Activated CD4-positive, alpha-beta T cell treated with anti-CD3 and anti-CD28 coated beads for 24 hours (primary cell): ENCODE measurements at places on chromosomes 2 and 18.

DNA sequence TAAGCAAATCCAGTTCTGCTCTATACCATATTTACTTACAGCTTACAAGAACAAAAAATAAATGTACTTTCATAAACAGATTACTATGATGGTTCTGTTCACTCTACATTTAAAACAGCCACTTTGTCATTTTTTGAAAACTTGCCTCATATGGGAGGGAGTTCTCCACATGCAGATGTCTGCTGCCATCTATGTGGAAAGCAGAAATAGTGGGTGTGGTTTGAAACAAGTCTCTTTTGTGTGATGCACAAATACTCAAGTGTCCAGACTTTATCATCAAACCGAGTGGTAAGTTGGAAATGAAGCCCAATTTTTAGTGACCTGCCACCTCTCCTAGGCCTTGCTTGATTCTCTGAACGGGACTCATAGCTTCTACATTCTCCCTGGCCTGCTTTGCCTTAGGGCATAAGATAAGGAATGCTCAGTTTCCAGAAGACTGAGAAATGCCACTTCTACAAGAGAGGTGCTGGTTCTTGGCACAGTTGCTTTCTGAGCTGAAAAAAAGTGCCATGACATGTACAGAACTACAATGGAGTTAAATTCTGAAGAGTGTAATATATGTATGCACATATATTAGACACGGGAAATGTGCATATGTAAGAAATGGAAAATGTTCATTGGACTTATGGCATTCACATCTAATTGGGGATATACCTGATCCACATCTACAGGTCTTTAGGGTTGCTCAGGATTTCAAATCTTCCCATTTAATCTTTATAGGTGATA lies 221.0 kb downstream of the SLC8A1 start:
- DNase-seq: no peak

- DNase-seq: no peak
These were observed 23.4 kb downstream of the XRCC5 start for GRCh38 chr2:216132585-216132984.

DNA sequence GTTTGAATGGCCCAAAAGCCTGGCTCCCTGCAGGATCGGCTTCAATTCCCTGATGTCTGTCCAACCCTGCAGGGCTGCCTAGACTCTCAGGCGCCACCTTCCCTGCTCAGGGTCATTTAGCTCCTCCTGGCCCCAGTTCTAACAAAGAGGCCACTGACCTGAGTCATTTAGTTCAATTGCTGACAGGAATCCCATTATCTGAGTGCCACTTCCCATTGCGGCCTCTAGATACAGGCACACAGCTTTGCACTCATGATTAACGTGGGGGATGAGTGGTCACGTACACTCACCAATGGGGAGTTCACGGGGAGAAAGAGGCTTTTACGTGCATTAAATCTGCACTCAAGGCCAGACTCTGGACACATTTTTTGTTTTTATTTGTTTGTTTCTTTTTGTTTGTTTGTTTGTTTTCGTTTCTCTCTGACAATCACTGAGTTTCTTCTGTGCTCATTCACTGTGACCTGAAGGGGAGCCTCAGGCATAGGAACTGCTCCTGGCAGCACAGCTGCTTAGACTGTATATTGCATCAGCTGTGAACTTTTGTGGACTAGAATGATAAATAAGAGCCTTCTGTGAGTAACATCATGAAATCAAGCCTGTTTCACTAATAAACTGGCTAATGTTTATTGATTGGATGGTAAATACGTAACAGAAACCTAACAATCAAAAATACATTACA lies 118.9 kb upstream of the CTNNA2 start:
- DNase-seq: no peak

DNA sequence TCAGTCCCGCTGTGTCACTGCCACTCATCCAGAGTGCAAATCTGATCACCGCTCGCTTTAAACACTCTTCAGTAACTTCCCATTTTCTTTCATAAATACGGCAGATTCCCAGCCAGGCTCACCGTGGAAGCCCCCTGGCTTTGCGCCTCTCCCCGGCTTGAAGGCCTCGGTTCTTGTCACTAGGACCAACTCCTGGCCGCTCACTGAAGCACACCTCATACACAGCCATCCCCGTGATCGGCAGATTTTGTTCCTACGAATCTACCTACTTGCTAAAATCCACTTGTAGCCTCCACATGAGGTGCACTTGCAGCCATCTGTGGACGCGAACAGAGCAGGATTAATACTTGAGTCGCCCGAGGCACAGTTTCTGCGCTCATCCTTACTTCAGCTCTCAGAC lies 462.4 kb upstream of the MYT1L start:
- DNase-seq: no peak

- no peak for DNase-seq
These were observed 37.5 kb upstream of the STK17B start for GRCh38 chr2:196208915-196209314.

DNA sequence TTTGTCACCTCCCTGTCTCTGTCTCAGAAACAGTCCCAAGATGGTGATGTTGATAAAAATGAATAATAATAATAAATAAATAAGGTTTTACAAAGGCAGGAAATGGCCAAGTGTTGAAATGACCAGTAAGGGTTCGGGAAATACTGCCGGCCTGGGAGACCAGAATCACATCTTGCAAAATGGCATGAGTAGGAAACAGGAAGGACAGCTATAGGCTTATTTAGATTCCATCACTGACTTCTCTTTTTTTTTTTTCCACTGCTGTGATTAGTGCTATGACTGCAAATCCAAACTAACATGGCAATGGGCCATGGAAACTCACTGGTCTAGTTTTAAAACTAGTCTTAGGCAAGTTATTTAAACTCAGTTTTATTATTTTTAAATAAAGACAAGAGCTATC lies 60.6 kb downstream of the SCN1A start:
- DNase-seq: no peak

DNA sequence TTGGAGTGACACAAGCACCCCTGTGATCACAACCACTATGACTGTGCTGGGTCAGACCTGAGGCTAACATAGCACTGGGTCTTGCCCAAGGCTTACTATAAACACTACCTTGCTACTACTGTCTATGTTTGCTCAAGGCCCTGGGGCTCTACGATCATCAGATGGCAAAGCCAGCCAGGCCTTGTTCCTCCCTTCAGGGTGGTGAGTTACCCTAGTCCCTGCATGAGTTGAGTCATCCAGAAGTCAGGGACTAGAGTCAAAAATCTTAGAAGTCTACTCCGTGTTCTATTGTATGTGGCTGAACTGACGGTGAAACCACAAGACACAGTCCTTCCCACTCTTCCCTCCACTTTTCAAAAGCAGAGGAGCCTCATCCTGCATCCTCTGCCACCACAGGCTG lies 551.2 kb upstream of the FSIP2 start:
- no peak for DNase-seq

DNA sequence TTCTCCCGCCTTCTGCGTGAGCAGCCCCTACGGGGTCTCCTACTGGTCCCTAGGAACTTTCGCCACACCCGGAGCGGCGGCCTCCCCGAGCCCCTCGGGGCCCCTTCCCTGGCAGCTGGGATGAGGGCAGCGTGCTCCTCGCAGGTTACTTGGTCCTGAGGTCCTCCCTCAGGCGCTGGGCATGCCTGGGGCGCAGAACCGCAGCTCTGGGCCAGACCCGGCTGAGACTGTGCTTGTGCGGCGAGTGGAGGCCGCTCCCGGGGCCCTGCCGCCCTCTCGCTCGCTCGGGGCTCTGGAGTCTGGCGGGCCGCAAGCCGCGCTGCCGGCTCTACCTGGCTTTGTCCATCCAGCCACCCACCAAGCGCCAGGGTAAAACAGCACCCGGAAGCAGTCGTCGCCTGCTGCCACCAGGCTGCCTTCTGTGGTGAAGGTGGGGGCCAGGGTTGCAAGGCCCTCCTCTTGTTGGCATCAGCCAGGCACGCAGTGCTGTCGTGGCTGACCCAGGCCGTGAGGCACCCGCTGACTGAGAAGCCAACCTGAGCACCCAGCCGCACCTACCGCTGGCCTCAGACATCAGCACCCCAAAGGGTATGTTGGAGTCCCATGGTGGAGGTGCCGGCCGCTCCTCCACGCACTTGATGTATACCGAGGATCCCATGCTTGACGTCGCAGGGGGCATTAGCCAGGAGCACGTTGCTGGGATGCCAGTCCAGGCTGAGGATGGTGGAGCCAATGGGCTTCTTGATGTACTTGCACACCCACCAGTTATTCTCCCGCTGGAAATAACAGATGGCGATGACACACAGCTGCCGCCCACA lies 46.1 kb upstream of the PTH2R start:
- DNase-seq: no peak

DNA sequence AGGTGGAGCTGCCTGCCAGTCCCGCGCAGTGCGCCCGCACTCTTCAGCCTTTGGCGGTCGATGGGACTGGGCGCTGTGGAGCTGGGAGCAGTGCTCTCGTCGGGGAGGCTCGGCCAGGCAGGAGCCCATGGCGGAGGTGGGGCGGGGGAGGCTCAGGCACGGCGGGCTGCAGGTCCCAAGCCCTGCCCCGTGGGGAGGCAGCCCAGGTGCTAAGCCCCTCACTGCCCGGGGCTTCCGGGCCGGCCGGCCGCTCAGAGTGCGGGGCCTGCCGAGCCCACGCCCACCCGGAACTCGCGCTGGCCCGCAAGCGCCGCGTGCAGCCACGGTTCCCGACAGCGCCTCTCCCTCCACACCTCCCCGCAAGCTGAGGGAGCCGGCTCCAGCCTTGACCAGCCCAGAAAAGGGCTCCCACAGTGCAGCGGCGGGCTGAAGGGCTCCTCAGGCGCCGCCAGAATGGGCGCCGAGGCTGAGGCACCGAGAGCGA lies 316.4 kb downstream of the RND3 start:
- DNase-seq: no peak

- no peak for DNase-seq
These were observed 326.8 kb downstream of the CCDC85A start for GRCh38 chr2:56510610-56511009.

DNA sequence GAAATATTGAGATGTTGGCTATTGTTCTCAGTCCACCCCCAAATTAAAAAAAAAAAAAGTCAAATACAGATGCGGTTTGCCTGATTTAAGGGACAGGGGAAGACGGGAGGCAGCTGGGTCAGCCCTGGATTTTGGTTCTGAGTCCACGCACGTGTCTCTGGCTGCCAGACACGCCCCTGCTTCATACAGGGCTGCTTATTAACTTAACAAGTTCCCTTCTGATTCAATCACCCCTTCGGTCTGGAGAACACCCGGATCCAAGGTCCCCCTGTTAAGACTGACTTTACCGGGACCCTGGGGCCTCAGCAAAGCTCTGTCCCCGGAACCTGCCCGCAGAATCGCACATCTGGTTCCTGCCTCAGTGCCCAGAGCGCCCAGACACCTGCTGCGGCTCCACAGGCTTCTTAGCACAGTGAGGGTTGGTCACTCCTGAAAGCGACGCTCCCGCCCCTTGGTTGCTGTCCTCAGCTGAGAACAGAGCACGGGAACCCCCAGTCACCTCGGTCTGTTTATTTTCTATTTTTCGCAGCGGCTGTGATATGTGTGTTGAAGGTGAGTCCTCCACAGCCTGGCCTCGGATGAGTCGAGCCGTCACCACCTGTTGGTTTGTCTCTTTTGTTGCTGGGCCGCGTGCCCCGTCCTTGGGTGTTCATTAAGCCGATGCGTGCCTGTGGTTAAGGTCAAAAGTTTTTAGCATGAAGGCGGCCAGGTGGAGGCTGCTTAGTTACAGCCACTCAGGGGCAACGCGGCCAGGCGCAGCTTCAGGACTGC lies 57.2 kb downstream of the RTP5 start:
- no peak for DNase-seq

GRCh38 chr2:226351711-226352110 lies 447.9 kb downstream of the IRS1 start:
- DNase-seq: no peak
